Endothelial cell of umbilical vein (primary cell): ENCODE measurements at places on chromosomes 6 and 20. TPM values are rescaled to one million over a fixed set of nuclear protein-coding genes. Genes with fewer than 3 reads are reported as not detected.
A peak's percentile ranks its signal among the peaks of the same experiment; 100 is the strongest.

ANGPT4 gene
- not detected in 2 replicates for polyA plus RNA-seq

SLC22A7 gene
- polyA plus RNA-seq, result not detected in 2 replicates

RXRB gene
- polyA plus RNA-seq, result 44.4 and 48.1 TPM in 2 replicates

DNA sequence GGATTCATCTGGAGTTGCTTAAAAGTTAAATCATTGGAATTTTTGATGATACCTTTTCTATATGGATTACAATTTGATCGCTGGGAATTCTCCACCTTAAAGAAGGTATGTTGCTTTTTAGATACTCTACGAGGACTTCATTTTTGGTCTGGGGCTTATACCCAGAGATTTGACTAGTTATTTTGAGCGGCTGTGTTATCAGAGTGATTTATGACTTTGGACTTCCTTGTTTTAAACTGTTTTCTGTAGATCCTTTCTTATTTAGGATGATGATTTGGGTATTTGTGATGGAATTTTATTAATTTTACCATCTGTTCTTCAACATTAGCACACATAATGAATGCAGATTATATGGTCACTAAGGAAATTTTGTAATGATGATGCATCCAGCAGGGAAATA, 75.2 kb downstream of the SOX4 start:
- DNase-seq, result peak; percentile 30

DNA sequence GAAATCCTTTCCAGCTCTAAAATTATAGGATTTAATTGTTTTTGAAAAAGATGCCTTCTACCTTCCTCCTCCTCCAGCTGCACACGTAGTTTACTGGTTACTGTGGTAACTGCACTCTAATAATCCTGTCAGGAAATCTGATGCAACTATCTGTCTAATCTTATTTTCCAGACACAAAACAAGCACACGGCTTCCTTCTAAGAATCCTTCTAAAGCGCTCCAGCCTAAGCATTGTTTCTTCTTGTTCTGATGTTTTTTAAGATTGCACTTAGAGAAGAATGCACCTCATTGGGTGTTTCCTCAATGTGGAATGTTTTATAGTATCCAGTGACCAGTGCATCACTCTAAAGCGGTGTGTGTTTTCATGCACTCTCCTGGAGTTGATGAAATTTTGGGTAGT, 63.6 kb downstream of the CARMIL1 start:
- DNase-seq, result peak; percentile 63

- peak; percentile 66 for DNase-seq
Observed at GRCh38 chr6:5471044-5471443, 209.7 kb downstream of the FARS2 start.

- DNase-seq, result no peak
Observed at GRCh38 chr6:110534731-110535492, 58.5 kb upstream of the SLC22A16 start.

DNA sequence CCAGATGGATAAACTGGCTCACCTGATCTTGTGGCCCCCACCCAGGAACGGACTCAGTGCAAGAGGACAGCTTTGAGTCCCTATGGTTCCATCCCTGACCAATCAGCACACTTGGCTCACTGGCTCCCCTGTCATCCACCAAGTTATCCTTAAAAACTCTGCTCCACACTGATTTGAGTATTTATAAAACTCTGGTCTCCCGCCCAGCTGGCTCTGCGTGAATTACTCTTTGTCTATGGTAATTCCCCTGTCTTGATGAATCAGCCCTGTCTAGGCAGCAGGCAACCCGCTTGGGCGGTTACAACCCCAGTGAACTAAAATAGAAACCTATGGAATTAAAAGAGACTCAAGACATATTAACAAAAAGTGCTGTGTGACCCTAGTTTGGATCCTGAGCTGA, 38.1 kb upstream of the CD83 start:
- no peak for DNase-seq
